ENCODE measurements at places on chromosomes 5 and 9. TPM values are rescaled to one million over a fixed set of nuclear protein-coding genes. Genes with fewer than 3 reads are reported as not detected.

- H3K27ac ChIP-seq = no peak overlapping the region
- DNase-seq = no peak
- no peaks in the 10 kb centered on the region for H3K36me3 ChIP-seq
- no peak overlapping the region for H3K4me3 ChIP-seq
- no peaks in the 10 kb centered on the region for H3K4me1 ChIP-seq
Observed at GRCh38 chr5:30539004-30539634, 654.4 kb upstream of the CDH6 start.

- H3K27ac ChIP-seq = no peak overlapping the region
- peaks cover 50% of the 10 kb centered on the region for H3K36me3 ChIP-seq
- H3K27me3 ChIP-seq = no peaks in the 10 kb centered on the region
- peaks cover 33% of the 10 kb centered on the region for H3K4me1 ChIP-seq
- no peak for DNase-seq
- peak overlapping the region; percentile 78 for H3K4me3 ChIP-seq
Observed at GRCh38 chr5:176530393-176530982, 6.7 kb downstream of the RNF44 start.

- no peak overlapping the region for H3K27ac ChIP-seq
- no peak for DNase-seq
- no peak overlapping the region for H3K4me3 ChIP-seq
Observed at GRCh38 chr5:173391031-173391430, 62.8 kb upstream of the STC2 start.

- no peak overlapping the region for H3K4me3 ChIP-seq
- no peak overlapping the region for H3K27ac ChIP-seq
Observed at GRCh38 chr5:78794693-78795215, 146.2 kb upstream of the LHFPL2 start.

The FOXD4L6 gene
- 0.18 TPM for total RNA-seq

DNA sequence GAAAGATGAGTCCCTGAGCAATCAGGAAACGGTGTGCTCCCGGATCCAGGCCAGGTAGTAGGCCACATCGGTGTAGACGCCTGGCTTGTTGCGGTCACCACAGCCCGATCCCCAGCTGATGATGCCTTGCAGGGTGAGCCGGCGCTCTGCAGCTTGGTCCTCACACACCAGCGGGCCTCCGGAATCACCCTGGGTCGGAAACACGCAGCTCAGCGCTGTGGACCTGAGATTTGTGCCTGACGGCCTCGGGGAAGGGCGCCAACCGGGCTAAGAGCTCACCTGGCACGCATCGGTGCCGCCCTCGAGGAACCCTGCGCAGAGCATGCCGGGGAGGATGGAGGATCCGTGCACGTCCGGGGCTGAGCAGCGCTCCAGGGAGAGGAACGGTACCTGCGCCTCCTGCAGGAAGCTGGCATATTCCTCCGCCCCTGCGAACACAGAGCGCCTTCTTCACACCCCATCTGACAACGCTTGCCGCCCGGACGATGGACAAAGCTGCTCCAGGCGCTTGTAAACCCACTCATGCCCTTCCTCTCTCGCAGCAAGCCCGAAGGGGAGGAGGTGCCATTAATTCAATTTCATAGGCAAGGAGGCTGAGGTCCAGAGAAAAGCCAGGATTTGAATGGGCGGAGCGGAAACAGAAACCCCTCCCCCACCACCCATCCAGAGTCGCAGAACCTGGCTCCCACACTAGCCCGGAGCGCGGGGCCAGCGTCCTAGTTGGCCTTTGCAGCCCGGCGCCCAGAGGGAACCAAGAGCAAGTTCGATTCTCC, 2.0 kb upstream of the PFN3 start:
- peak overlapping the region; percentile 79 for H3K4me3 ChIP-seq
- H3K4me1 ChIP-seq = peaks cover 19% of the 10 kb centered on the region
- no peaks in the 10 kb centered on the region for H3K36me3 ChIP-seq

DNA sequence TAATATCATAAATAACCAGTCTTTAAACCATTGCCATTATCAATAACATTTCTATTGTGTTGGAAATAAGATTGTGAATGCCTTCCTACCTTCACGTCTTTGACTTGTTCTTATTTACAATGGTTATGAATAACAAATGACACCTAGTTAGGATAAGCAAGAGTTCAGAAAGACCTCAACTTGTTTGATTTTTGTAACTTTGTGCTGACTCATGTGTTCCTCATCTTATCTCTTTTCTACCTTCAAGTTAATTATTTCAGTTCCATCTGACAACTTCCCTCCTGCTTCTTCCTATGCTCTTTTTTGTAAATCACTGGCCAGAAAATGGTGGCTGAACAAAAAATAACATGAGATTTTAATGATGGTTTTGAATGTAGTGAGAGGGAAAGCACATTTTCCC, 538.5 kb upstream of the TUSC1 start:
- H3K27ac ChIP-seq = no peak overlapping the region
- H3K4me1 ChIP-seq = no peaks in the 10 kb centered on the region
- DNase-seq = no peak
- H3K27me3 ChIP-seq = no peaks in the 10 kb centered on the region
- H3K4me3 ChIP-seq = no peak overlapping the region

- DNase-seq = no peak
- no peak overlapping the region for H3K27ac ChIP-seq
- no peak overlapping the region for H3K4me3 ChIP-seq
- no peaks in the 10 kb centered on the region for H3K4me1 ChIP-seq
Observed at GRCh38 chr9:88680505-88681160, 145.7 kb downstream of the NXNL2 start.

GRCh38 chr5:122181863-122182262, 52.5 kb downstream of the ZNF474 start:
- H3K4me1 ChIP-seq = peaks cover 10% of the 10 kb centered on the region
- H3K27me3 ChIP-seq = no peaks in the 10 kb centered on the region
- no peak overlapping the region for H3K27ac ChIP-seq
- H3K4me3 ChIP-seq = no peak overlapping the region
- DNase-seq = no peak

- peaks cover 4% of the 10 kb centered on the region for H3K4me1 ChIP-seq
- H3K27ac ChIP-seq = no peak overlapping the region
- no peaks in the 10 kb centered on the region for H3K27me3 ChIP-seq
- H3K4me3 ChIP-seq = no peak overlapping the region
Observed at GRCh38 chr5:140674211-140674610, 835 bp upstream of the DND1 start.

DNA sequence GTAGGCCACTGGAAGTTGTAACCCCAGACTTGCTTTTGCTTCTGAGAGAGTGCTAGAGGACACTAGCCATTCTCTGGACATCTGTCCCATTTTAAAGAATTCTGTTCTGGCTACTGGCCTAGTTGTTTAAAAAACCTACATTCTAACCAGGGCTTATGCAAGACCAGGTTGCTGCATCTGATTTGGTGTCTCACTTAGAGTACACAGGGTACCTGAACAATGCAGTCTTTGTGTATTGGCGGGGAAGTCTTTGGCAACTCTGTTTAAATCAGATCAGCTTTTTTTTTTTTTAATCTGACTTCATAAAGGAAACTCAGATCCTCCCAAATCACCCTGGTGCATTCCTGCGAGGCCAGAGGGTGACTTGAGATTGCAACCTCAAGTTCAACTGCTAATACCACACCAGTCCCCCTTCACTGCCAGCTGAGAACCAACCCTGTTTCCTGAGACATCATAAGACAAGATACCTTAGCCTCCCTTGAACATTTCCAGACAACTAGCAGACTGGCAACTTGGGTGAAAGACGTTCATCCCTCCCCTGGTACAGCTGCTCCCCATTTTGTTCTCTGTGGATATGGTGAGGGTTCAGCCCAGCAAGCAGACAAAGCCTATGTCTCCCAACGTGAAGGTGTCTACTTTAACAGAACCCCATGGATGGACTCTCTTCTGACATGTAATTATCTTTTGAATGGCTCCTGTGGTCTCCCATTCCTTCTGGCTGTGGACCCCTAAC, 27.0 kb downstream of the SKP1 start:
- no peak overlapping the region for H3K27ac ChIP-seq
- no peak overlapping the region for H3K4me3 ChIP-seq
- H3K36me3 ChIP-seq = peaks cover 64% of the 10 kb centered on the region
- DNase-seq = no peak

- no peak for DNase-seq
- no peak overlapping the region for H3K4me3 ChIP-seq
- peaks cover 26% of the 10 kb centered on the region for H3K4me1 ChIP-seq
- peaks cover 25% of the 10 kb centered on the region for H3K27me3 ChIP-seq
Observed at GRCh38 chr5:68456756-68457217, 241.2 kb downstream of the PIK3R1 start.

- no peaks in the 10 kb centered on the region for H3K27me3 ChIP-seq
- no peak for DNase-seq
- H3K4me3 ChIP-seq = no peak overlapping the region
- no peaks in the 10 kb centered on the region for H3K4me1 ChIP-seq
Observed at GRCh38 chr5:180018347-180019060, 53.1 kb downstream of the RNF130 start.

GRCh38 chr5:86646671-86647070, 28.9 kb downstream of the COX7C start:
- peaks cover 6% of the 10 kb centered on the region for H3K27me3 ChIP-seq
- no peaks in the 10 kb centered on the region for H3K36me3 ChIP-seq
- no peak for DNase-seq

The UBAC1 gene
- 47.2 TPM for total RNA-seq

The FGF10 gene
- not detected for total RNA-seq

The ACSL6 gene
- total RNA-seq = 34.0 TPM

DNA sequence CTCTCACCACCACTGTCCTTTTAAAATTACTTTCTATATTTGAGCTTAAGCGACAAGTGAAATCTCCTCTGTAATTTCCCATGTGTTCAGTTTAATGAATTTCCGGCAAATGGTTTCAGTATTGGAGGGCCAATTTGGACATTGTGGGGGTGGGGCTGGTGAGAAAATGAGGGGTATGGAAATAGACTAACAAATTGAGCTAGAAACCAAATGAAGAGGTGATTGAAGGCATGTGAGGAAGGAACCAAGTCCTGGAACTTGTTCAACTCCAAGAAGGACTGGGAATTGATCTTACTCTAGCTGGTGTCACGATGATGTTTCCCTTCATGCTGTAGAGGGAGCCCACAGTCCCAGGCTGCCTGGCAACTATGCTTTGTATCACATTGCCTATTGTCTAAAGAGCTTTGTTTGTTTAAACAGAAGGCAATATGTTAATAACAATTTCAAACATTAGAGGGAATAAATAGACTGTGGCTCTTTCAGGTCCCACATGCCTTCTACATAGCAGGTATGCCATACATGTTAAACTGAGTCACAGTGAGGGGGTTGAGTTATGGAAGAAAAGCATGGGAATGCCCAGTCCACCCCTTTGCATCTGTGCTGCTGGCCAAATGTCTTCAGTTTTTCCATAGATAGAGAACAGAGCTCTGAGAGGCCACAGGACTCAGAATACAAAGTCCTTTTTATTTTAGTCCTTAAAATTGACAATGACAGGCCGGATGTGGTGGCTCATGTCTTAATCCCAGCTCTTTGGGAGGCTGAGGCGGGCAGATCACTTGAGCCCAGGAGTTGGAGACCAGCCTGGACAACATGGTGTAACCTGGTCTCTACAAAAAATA, 25.0 kb upstream of the MATR3 start:
- H3K36me3 ChIP-seq = no peaks in the 10 kb centered on the region
- DNase-seq = no peak
- H3K4me1 ChIP-seq = peaks cover 24% of the 10 kb centered on the region
- H3K4me3 ChIP-seq = no peak overlapping the region

DNA sequence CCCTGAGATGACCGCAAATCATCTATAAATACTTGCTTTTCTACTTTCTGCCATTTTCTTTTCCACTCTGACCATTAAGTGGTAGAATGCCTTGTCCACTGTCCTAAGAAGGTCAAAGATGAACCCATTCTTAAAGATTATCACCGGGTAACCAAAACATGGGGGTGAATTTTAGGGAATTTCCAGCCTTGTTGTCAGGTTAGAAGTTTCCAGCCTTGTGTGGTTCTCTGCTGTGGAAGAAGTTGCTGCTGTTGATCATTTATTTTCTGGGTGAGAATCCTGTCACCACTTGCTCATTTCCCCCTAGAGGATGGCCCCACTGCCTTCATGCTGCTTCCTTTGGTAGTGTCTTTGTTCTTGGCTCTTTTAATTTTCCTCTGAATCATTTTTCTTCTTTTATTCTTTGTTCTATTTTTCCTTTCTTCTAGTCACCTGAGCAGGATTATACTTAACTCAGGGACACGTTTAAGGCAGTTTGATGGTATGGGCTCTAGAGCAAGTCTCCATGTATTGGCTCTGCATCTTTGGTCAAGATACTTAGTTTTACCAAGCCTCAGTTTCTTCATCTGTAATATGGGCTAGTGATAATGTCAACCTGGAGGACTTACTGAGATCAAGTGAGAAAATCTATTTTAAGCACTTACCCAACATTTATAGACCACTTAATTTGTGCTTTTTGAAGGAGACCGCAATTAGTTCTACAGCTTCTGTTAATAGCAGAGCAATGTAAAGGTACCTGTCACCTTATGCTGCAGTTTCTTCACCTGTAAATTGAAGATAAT, 266.2 kb downstream of the ARHGAP26 start:
- H3K27me3 ChIP-seq = no peaks in the 10 kb centered on the region
- peaks cover 29% of the 10 kb centered on the region for H3K36me3 ChIP-seq
- peak overlapping the region; percentile 72 for H3K27ac ChIP-seq
- H3K4me3 ChIP-seq = no peak overlapping the region

Measured in activated T-helper 2 cell treated with anti-CD3 and anti-CD28 coated beads, Interferon-gamma antibody, Interleukin-2, Interleukin-4, amounts not matched to agents 10 μg/mL and 5 μg/mL and 100 μg/mL, durations not matched to agents 14 hours and 24 hours and 36 hours (primary cell).